ENCODE measurements at places on chromosomes 16 and 17.

DNA sequence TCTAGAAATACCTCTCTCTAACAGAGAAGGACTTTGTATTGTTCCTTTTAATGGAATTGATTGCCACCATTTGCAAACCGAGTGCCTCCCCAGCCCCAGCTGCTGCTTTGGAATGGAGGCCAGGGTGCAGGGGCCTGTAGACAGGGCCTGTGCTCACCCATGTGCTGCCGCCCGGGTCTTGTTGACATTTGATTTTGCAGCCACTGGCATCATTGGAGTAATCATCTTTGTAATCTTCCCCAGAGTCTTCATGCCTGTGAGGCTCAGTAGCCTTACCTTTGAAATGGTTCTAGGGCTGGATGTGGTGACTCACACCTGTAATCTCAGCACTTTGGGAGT lies 119.8 kb downstream of the CLEC16A start:
- no peak for DNase-seq

- DNase-seq: no peak
Observed at GRCh38 chr17:21376081-21376758, at the start of gene KCNJ12. TSS of gene KCNJ12 (plus strand) at chr17:21376357. CDS start at chr17:21415343, 38,986 bp downstream.

DNA sequence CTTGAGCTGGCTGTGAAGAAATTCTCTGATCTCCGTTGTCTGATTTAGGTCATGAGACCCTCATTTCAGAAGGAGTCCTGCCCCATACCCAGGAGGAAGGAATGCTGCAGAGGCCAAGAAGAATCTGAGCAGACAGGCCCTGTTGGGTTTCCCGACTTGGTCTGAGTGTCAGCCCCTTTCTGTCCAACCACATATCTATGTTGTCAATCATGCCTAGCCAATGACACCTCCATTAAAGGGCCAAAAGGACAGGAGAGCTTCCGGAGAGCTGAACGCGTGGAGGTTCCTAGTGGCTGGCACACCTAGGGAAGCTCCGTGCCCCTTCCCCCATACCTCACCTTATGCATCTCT lies 37.8 kb downstream of the PIMREG start:
- no peak for DNase-seq

DNA sequence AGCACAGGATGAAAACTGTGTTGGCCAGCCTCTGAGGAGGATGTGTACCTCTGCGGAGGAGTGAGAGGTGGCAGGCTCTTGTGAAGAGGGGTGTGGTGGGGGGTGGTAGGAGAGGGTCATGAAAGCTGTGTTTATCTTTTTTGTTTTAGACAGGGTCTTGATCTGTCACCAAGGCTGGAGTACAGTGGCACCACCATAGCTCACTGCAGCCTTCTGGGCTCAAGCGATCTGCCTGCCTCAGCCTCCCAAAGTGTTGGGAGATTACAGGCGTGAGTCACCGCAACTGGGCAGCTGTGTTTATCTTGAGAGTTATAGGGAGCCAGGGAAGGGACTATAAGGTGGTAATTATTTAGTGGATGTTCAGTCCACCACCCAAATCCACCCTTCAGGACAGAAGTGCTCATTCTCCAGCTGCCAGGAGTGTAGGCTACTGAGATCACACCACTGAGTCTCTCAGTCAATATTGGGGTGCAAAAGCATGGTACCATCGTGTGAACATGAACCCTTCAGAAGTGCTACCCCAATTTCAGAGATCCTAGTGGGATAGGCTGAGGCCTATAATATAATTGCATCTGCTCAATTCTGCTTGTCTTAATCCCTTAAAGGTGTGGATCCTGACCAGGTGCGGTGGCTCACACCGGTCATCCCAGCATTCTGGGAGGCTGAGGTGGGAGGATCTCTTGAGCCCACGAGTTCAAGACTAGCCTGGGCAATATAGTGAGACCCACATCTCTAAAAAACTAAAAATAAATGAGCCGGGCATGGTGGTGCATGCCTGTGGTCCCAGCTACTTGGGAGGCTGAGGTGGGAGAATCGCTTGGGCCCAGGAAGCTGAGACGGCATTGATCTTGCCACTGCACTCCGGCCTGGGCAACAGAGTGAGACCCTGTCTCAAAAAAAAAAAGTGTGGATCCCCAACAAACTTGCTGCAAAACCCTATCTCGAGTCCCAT lies 788 bp upstream of the EXOC3L1 start:
- DNase-seq: no peak

GRCh38 chr16:20744922-20745440 lies 3.4 kb upstream of the THUMPD1 start:
- DNase-seq: no peak

- no peak for DNase-seq
Observed at GRCh38 chr17:22570144-22570845, 878.0 kb downstream of the KCNJ18 start.

DNA sequence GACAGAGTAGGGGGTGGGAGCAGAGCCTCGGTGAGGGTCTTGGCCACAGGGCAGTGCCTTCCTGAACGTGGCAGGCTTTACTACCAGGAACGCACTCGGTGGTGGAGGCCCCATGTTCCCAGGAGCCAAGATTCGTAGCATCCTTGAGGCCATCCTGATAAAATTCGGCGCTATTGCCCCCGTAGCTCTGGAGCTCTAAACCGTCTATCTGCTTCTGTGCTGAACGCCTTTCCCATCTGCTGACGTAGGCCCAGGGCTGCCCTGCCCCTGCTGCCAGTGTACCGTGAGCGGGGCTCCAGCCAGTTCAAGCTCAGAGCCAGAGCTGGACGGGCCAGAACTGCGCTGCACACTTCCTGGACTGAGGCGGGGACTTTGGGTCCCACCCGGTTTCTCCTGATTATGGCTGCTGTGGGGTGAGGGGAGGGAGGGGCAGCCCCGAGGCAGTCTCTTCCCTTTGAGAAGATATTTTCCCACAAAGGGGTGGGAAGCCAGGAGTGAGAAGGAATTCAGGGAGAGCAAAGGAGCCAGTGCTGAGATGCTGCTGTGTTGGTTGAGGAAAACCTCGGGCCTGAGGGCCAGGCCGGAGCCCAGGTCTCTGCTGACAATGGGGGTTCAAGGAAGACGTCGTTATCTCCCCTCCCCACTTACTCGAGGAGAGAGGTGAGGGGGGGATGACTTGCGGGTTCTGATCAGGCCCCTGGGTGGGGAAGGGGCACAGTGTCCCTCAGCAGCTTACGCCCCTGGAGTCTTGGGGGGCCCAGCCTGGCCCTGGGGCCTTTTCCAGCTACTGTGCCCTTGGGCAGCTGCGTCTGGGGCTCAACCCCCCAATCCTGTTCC lies 29.4 kb downstream of the OR1D5 start:
- DNase-seq: no peak
